ENCODE measurements at places on chromosomes 1 and 21. TPM values are rescaled to one million over a fixed set of nuclear protein-coding genes. Genes with fewer than 3 reads are reported as not detected.

The FGGY gene
- total RNA-seq = 6.4 TPM

The FCN3 gene
- 15.2 TPM for total RNA-seq

The RNF223 gene
- total RNA-seq = 1.4 TPM

The KCNN3 gene
- total RNA-seq = 3.5 TPM

The CASQ2 gene
- total RNA-seq = 29.9 TPM

DNA sequence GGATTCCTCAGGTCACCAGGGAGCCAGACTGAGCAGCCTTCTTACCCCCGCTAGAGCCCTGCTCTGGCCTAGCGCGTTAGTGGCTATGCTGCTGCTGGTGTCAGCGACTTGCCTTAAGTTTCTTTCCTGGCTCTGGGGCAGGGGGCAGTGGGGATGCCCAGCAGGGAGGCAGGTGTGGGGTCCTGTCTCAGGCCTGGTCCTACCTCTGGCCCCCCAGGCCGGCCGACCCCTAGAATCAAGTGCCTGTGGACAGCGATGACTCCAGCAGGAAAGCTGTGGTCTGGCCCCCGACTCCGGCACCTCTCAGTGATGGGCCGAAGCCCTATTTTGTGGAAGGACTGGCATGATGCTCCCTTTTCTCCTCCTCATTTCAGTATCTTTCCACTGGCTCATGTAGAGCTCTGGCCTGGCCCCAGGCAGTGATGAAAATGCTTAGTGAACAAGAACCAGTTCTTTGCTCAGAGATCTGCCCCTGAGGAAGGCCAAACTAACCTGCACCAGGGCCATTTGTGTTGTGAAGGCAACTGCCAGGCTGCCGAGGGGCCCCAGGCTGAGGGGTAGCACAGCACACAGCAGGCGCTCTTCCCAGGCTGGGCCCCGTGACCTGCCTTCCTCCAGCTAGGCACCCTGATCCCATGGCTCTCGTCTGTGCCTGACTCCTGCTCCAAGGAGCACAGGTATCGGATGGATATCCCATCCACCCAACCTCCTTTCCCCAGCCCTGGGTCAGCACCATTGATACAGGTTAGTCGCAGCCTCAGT lies 23.7 kb downstream of the MRPL37 start:
- H3K27me3 ChIP-seq = no peaks in the 10 kb centered on the region
- H3K36me3 ChIP-seq = peaks cover 64% of the 10 kb centered on the region
- DNase-seq = no peak
- H3K27ac ChIP-seq = no peak overlapping the region
- peaks cover 20% of the 10 kb centered on the region for H3K4me1 ChIP-seq

GRCh38 chr21:46596201-46596600 lies 8.7 kb downstream of the S100B start:
- H3K27me3 ChIP-seq = no peaks in the 10 kb centered on the region
- H3K4me1 ChIP-seq = peaks cover 9% of the 10 kb centered on the region
- no peak overlapping the region for H3K4me3 ChIP-seq
- DNase-seq = no peak
- H3K27ac ChIP-seq = no peak overlapping the region

- no peak overlapping the region for H3K27ac ChIP-seq
- H3K4me1 ChIP-seq = no peaks in the 10 kb centered on the region
- no peaks in the 10 kb centered on the region for H3K27me3 ChIP-seq
- no peak overlapping the region for H3K4me3 ChIP-seq
- DNase-seq = no peak
- H3K36me3 ChIP-seq = no peaks in the 10 kb centered on the region
These were observed 305.1 kb downstream of the NPHP4 start for GRCh38 chr1:5686925-5687706.

DNA sequence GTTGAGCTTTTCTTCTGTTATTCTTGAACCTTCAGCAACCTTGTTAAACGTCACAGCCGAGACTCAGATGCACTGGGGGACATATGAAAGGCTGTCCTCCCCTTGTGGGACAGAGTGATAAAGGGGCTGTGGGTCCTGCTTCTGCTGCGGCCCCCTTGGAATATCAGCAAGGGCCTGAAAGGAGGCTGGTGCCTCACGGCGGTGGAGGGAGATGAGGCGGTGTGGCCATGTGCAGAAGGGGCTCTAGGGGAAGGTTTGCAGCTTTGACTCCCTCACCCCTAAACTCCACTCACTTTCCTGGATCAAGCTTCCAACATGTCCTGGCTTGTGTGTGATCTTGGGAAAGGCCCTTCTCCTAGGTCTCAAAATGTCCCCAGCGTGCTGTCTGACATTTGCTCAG lies 270.7 kb upstream of the CSF3R start:
- no peak overlapping the region for H3K4me3 ChIP-seq
- DNase-seq = no peak
- no peaks in the 10 kb centered on the region for H3K4me1 ChIP-seq
- peaks cover 33% of the 10 kb centered on the region for H3K27me3 ChIP-seq

DNA sequence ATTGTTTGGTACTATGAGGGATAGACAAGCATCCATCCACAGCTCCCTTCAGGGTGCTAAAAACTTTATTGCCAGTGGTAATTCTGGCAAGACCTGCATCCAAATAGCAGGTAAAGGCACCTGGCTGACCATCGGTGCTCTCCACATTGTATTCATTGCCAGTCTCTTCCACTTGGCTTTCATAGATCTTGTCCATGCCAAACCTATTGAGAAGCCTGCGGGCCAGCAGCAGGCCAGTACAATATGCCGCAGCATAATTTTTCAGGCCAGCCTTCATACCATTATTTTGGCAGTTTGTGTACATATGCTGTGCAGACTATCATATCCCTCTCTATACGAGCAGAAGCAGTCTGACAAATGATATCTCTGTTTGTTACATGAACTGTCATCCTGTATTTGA lies 70.2 kb downstream of the SWT1 start:
- no peak overlapping the region for H3K27ac ChIP-seq
- H3K27me3 ChIP-seq = no peaks in the 10 kb centered on the region

- no peak for DNase-seq
- peak overlapping the region; percentile 87 for H3K27ac ChIP-seq
These were observed 13.3 kb downstream of the CSF1 start for GRCh38 chr1:109923946-109924275.

GRCh38 chr1:19825298-19825697 lies 10.2 kb upstream of the RNF186 start:
- H3K27me3 ChIP-seq = no peaks in the 10 kb centered on the region
- H3K4me1 ChIP-seq = no peaks in the 10 kb centered on the region
- H3K27ac ChIP-seq = no peak overlapping the region
- no peak overlapping the region for H3K4me3 ChIP-seq
- no peaks in the 10 kb centered on the region for H3K36me3 ChIP-seq

DNA sequence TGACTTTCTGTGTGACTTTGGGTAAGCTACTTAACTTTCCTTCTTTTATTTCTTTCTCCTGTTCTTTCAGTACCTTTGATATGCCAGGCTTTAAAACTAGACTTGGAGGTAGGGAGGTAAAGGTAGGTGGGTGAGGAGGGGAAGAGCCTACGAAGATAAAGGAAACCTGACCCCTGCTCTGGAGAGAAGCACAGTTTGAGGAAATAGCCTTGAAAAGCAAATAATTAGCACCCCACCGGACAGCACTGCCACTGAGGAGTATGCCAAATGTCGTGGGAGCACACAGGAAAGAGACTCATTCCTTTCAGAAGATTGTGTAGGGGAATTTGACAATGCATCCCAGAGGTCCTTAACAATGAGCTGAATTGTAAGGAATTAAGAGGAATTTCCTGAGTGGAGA lies 65.2 kb upstream of the SPAG17 start:
- no peak overlapping the region for H3K27ac ChIP-seq
- H3K36me3 ChIP-seq = no peaks in the 10 kb centered on the region
- no peak for DNase-seq
- H3K4me3 ChIP-seq = no peak overlapping the region
- no peaks in the 10 kb centered on the region for H3K27me3 ChIP-seq

- peak; percentile 82 for DNase-seq
- H3K27me3 ChIP-seq = no peaks in the 10 kb centered on the region
- H3K4me1 ChIP-seq = peaks cover 29% of the 10 kb centered on the region
- H3K36me3 ChIP-seq = peaks cover 12% of the 10 kb centered on the region
- H3K4me3 ChIP-seq = peak overlapping the region; percentile 15
These were observed 5.7 kb upstream of the PPP1R15B start for GRCh38 chr1:204417074-204417997.

DNA sequence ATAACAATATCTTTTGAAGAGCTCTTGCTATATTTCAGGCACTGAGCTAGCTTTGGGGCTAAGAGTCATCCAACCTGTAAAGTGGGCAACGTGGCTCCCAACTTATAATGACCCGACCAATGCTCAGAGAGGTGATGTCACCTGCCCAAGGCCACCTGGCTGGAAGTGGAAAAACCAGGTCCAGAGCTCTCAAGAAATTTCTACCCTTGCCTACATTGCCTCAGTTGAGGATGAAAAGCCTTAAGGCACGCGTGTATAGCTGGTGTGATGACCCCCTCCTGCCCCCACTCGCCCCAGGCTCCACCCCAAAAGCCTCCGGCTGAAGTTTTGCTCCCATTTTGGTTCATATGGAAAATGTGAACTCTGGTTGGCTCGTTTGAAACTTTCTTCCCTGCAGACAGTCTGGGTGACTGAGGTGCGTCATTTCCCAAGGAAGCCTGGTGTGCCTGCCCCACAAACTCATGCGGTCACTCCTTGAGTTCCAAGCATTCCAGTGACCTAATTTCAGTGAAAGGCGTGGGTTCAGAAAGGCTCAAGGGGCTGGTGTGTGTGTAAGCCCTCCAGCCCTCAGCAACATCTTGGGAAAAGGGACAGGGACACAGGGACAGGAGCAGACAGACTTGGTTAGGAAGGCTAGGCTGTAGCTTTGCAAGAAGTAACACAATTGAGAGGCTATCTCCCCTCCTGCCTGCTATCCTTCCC lies 20.5 kb downstream of the HTR1D start:
- no peaks in the 10 kb centered on the region for H3K4me1 ChIP-seq
- H3K4me3 ChIP-seq = no peak overlapping the region
- peaks cover 14% of the 10 kb centered on the region for H3K27me3 ChIP-seq
- no peaks in the 10 kb centered on the region for H3K36me3 ChIP-seq
- no peak for DNase-seq

DNA sequence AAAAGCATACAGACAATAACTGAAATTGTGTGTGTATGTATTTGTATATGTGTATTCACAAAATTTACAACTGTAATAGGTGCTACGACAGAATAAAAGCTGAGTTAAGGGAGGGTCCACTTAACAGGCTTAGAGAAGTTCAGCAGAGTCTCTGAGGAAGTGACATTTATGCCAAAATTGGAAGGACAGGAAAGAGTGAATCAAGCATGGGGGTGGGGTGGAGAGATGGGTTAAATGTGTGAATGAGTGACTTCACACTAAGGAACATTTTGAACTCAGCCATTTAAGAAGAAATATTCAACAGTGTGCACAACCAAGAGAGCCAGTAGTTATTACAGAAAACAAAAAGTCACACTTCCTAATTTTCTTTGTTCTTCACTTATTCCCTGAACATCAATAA lies 53.8 kb upstream of the RGS1 start:
- no peak overlapping the region for H3K27ac ChIP-seq
- H3K36me3 ChIP-seq = no peaks in the 10 kb centered on the region
- H3K4me1 ChIP-seq = peaks cover 8% of the 10 kb centered on the region
- no peak overlapping the region for H3K4me3 ChIP-seq
- no peaks in the 10 kb centered on the region for H3K27me3 ChIP-seq

DNA sequence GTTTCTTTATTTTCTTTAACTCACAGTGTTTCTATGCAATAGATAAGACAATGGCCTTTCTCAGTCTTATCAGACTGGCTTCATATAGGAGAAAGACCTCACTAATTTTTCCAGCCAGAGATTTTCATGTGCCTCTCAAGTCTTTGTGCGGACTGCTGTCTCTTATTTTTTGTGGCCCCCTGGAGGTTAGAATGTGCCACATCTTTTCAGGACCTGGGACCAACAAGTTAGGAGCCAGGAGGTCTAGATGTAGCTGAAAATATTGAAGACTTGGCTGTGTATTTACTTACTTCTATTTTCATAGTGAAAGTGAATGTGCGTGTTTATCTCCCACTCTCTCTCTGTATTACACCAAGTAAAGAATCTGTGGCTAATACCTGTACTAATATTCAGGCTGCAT lies 42.1 kb upstream of the CFHR3 start:
- H3K27ac ChIP-seq = no peak overlapping the region
- no peaks in the 10 kb centered on the region for H3K27me3 ChIP-seq
- DNase-seq = no peak
- H3K4me1 ChIP-seq = no peaks in the 10 kb centered on the region
- no peaks in the 10 kb centered on the region for H3K36me3 ChIP-seq
- no peak overlapping the region for H3K4me3 ChIP-seq

DNA sequence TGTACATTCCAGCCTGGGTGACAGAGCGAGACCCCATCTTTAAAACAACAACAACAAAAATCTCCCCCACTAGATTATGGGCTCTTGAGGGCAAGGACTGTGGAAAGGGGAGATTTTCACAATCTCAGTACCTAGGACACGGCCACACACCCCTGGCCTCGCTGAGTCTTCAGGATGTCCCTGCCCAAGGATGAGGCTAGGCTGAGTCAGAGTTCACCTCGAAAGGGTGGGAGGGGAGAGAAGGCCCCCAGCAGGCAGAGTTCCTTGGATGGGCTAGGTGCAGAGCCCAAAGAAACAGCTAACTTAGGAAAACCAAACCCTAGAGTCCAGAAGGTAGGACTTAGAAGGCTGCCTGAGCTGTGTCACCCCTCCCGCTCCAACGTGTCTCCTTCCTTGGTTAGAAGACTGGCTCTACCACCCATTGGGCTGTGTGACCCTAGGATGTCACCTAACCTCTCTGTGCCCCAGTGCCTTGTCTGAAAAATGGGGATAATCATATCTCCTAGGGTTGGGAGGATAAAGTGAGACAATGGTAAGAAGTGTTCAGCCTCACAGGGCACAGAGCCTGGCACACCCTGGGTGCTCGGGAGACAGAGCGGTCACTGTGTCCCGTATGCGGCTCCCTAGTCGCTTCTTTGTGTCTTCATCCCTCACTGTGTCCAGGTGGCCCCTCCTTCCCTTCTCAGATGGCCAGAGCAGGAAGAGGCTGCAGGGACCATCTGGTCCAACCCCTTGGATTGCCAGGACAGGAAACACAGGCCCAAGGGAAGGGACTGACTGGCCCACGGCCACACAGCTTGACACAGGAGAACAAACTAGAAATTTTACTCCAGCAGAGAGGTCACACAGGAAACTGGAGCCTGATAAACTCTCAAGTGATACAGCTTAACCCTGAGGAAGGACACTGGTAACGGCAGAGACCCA lies 11.2 kb downstream of the TRIM62 start:
- H3K27me3 ChIP-seq = no peaks in the 10 kb centered on the region
- H3K4me1 ChIP-seq = no peaks in the 10 kb centered on the region
- no peak overlapping the region for H3K27ac ChIP-seq
- no peaks in the 10 kb centered on the region for H3K36me3 ChIP-seq
- H3K4me3 ChIP-seq = no peak overlapping the region

- H3K36me3 ChIP-seq = no peaks in the 10 kb centered on the region
- H3K27me3 ChIP-seq = no peaks in the 10 kb centered on the region
- no peak for DNase-seq
- H3K27ac ChIP-seq = no peak overlapping the region
These were observed 8.7 kb downstream of the SMG7 start for GRCh38 chr1:183480971-183481441.

Measured in stomach (tissue), 19 donors.